ENCODE measurements at places on chromosomes 5 and 9. TPM values are rescaled to one million over a fixed set of nuclear protein-coding genes. Genes with fewer than 3 reads are reported as not detected.

GRCh38 chr5:84688566-84688965 is 303.9 kb upstream of the EDIL3 start:
- no peak for DNase-seq

GRCh38 chr9:37575511-37575914 is 667 bp downstream of the FBXO10 start:
- no peak for DNase-seq

DNA sequence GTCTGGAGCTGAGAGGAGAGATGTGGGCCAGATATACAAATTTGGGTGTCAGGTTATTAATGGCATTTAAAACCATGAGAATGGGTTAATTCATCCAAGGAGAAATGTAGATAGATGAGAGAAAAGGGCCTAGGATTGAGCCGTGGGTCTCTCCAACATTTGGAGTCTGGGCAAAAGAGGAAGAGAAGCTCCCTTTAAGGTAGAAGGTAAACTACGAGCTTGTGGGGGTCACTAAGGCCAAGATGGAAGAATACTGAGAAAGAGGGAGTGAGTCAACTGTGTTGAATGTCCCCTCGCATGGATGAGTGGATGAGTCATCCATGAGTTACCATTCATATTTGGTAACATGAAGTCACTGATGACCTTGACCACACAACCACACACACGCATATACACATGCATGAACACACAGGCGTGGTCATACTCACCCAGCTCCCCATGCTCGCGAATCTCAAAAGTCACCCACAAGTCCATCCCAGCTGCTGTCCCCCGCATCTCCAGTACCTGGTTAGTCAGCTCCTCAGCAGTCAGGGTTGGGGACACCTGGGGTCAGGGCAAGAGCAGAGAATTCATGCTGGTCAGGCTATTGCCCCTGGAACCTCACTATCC is 6.8 kb upstream of the FCHSD1 start:
- DNase-seq: no peak

DNA sequence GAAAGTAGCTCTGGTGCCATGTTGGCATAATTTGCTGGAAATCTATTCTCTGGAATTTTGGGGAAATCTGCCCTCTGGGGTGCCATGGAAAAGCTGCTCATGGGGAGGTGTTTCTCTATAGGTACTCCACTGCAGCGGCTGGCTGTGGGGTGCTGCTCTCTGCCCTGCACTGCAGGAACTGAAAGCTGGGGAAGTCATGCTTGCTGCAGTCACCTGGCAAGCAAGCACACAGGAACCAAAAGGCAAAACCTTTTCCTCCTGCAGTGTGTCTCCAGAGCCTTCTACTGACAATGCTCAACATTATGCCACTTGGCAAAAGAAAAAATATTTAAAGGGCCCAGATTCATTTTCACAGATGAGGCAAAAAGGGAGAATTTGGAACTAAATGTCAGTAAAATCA is 25.8 kb upstream of the CARNMT1 start:
- DNase-seq: no peak

GRCh38 chr5:120017513-120017912 is 388.2 kb downstream of the FAM170A start:
- no peak for DNase-seq

DNA sequence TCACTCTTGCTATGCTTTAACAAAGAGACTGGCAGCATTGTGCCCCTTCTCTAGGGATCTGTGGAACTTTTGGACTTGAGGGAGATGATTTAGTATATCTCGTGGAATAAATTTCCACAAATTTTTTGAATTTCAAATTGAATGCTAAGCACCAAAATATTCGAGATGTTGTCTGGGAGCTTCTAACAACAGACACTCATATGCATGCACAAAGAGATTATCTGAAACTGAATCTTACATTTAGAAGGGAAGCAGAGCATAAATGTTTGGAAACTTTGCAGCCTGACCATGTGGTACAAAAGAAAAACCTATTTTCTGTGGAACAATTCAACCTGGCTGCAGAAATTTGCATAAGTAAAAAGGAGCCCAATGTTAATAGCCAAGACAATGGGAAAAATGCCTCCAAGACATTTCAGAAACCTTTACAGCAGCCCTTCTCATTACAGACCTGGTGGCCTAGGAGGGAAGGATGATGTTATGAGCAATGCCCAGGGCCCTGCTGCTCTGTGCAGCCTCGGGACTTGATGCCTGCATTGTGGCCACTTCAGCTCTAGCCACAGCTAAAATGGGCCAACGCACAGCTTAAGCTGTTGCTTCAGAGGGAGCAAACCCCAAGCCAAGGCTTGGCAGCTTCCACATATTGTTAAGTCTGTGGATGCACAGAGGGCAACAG is 285.8 kb upstream of the FAM174A start:
- no peak for DNase-seq

DNA sequence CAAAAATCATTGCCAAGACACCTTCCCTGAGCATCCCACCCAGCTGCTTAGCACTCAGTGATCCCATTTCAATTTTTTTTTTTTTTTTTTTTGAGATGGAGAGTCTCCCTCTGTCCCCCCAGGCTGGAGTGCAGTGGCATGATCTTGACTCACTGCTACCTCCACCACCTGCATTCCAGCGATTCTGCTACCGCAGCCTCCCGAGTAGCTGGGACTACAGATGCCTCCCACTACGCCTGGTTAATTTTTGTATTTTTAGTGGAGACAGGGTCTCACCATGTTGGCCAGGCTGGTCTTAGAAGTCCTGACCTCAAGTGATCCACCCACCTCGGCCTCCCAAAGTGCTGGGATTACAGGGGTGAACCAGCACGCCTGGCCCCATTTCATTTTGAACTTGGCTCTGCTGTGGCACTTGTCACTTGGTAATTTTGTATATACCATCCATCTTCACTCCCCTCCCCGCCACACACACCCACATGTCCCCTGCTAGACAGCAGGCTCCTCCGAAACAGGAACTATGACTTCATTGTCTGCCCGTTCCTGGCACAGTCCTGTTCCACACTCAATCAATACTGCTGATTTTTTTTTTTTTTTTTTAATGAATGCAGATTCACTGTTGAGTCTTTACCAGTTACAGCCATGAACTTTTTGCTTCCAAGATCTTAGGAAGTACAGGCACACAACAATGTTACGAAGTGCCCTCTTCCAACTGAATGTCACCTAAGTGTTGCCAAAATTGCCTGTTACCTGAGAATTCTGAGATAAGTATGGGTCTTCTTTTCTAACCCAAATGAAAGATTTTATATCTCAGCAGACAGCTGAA is 17.3 kb upstream of the ZBTB34 start:
- DNase-seq: no peak

DNA sequence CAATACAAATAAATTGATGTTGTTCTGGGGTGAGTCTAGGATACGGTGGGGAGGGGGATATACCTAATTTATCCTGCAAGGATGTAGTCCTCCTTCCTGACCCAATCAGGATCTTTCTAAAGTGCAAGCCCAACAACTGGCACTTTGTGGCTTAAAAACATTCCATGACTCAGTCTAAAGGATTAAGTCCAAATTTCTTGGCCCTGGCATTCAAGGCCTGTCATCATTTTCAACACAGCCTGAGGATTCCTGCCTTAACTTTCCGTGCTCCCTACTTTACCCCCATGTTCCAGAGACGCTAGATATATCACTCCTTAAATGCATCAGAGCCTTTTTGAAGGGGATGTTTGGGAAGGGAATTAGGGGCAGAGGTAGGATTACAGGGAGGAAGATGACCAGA is 1.0 kb downstream of the FAM221B start:
- DNase-seq: no peak

- no peak for DNase-seq
Observed at GRCh38 chr5:79795764-79796398, 106.2 kb downstream of the CMYA5 start.

Gene PCDHGA9
- 0.11 TPM for polyA plus RNA-seq

Gene CTNND2
- 5.4 TPM for polyA plus RNA-seq

Gene ARHGEF37
- polyA plus RNA-seq: 1.00 TPM

Gene NSA2
- 175 TPM for polyA plus RNA-seq

Gene COL15A1
- 1.2 TPM for polyA plus RNA-seq

Gene FAM221B
- polyA plus RNA-seq: not detected
